ENCODE measurements at places on chromosomes 6 and 20.

DNA sequence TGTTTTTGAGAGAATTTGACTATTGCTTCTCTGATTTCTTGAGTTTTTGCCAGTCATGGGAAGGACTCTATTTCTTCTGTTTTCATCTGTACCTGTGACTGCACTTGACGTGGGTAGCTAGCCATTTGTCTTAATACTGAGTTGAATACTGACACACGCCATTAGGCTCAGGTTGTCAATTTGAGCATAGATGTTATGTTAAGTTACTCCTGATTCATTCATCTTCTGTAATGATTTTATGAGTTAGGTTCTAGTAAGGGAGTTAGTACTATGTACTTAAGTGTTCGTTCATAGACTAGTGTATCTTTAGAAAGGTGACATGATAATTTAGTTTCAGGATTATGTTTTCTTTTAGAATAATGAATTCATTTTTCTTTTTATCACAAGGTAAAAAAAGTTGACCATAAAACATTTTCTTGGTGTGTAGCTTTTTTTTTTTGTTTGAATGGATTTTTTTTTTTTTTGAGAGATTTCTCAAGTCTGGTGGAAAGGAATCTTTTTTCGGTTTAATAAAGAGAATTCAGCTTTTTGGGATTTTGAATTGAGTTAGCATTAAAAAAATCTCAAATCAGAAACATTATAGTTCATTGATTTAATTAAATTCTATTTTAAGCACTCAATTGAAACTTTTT is 1.7 kb downstream of the AFDN start:
- no peak for DNase-seq

GRCh38 chr6:170165085-170165470 is 125.8 kb downstream of the DLL1 start:
- no peak for DNase-seq

DNA sequence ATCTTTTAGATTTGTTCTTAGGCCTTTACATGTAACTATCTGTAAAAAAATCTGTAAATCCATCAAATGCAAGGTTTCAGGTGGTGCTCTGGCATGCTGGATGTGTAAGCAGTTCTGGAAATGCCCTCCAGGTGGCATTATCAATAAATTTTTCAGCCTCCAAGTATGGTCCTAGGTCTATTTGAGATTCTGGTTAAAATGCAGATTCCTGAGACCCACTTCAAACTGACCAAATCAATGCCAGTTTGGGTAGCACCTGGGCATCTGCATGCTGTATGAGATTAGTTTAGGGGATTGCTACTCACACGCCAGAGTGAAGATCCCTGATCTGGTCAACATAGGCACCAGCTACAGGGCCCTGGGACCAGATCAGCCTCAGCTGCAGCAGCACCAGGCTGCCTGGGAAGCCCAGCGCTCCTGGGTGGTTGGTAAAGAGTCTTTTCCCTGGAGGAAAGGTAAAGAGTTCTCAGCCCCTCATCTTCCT is 507.3 kb upstream of the CITED2 start:
- DNase-seq: no peak

GRCh38 chr6:119170447-119171087 is 92.1 kb upstream of the FAM184A start:
- DNase-seq: no peak

DNA sequence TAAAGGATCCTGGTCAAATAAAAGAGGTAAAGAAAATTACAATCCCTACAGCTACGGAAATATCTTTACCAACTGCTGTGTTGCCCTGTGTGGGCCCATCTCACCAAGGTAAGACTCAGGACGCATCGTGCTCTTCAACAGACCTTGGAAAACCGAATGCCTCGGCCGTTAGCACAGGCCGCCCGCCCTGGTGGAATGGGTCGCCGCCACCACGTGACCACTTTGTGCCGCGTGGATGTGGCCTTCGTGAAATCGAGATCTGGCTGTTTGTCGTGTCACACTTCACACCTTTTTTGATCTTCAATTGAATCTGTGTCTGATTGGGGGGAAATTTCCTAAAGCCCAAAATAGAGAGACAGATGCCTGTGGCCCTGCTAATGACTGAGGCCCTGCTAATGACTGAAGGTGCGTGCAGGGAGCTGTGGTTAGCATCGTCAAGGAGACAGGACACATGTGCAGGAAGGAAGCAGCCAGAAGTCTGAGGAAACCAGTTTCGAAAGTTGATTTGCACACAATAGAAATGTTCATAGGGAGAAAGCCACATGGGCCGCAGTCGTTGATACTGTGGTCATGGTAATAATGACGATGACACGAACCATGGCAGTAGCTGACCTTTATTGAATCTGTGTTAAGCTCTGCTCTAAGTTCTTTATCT is 175.7 kb upstream of the SNX9 start:
- no peak for DNase-seq

GRCh38 chr6:134303891-134304290 is 14.0 kb downstream of the SGK1 start:
- no peak for DNase-seq

- DNase-seq: no peak
These were observed 53.2 kb downstream of the IRF4 start for GRCh38 chr6:444653-445275.

GRCh38 chr6:56669041-56669440 is 26.4 kb upstream of the DST start:
- no peak for DNase-seq

DNA sequence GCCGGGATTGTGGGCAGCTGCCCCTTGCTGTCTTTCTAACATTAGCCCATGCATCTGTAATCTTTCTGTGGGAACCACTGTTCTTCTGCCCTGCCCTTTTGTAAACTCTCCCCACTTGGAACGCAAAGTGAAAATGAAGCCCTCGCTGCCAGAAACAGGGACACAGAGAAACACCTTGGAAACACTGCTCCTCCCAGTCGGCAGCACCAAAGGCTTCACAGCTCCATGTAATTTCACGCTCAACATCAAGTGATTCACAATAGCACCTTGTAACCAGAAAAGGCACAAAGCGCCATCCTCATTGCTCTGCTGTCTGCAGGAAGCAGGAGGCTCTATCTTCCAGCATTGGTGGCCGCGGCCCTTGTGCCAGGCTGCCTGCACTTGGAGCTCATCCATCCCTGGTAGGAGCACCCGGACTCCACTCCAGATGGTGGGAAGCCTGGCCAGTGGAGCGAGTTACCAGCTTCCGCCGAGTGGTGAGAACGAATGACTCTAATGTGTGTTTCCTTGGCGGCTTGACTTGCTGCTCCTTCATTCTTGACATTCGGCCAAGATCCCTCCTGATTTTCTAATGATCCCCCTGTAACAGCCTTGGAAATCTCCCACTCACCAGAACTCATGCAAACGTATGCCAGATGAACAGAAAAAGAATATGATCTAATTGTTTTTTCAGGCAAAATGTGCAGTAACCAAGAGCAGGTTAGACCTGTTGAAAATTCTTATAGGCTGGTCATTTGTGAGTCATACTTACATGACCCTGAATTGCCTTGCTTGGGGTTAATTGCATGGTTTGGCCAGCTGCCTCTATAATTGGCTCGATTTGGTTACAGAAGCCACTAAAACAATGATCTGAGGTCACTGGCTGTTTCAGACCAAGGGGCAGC is 169.1 kb upstream of the CDYL start:
- no peak for DNase-seq

DNA sequence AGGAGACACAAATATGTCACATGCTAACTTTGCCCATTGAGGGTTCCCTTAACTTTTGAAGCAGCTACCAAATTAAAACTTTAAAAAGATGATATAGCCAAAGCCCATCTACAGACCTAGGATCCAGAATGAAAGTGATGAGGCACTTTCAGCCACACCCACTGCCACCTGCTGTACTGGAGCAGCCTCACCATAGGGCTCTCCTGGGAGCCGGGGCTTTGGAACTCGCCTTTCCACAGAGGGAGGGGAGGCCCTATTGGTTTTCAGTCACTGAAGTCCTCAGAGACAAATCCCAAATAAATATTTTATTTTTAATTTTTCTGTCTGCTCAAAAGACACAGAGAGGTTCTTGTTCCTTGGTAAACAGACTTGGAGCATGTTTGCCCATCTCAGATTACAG is 238.1 kb upstream of the TAB2 start:
- no peak for DNase-seq

- DNase-seq: no peak
These were observed 13.3 kb upstream of the AKAP7 start for GRCh38 chr6:131122007-131122406.

DNA sequence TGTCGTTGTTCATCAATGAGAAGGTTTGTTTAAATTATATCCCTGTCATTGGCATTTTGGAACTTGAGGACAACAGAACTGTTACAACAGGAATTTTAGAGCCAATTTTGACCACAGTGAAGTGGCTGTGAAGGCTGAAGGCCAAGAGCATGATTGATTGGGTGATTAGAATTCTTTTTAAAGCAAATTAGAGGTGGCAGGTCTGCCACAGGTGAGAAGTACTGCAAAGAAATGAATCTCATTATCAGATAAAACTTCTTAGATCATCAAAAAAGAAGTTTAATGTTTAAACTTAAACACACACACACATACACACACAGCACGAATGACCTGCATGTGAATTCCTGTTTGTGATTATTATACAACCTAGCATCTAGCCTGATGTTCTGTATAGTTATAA is 32.4 kb downstream of the FARS2 start:
- DNase-seq: no peak

GRCh38 chr20:41228858-41229257 is 88.7 kb downstream of the ZHX3 start:
- DNase-seq: no peak

DNA sequence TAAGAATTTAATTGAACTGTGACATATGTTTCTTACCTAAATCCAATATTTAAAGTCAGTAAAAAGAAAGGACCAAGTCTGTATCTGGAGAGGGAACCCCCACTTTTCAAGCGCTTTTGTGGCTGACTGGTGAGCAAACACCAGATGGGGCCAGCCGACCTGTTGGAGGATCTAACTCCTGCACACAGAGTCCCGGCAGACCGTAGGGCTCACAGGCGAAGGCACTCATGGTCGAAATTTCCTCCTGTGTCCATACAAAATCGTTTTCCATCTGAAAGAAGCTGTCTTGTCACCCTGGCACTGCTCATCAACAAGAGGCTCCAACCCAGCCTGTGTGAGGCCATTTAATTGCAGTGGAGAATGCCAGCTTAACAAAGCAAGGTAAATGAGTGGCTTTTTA is 94.0 kb downstream of the SCML4 start:
- DNase-seq: no peak

DNA sequence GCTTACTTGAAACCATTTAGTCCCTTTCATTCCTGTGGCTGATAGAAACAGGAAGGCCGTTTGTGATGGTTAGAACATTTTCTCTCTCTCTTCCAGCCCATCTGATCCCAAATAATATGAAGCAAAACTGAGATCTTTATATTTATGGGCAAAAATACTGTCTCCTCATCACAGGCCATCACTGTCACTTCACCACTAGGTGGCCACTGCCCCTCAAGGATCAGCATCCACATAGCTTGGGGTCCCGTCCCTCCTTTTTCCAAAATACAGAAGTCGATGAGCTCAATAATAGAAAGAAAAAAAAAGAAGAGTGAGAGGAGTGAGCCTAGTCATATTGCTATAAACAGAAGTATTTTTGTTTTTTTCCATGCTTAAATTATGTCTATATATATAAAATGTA is 46.4 kb upstream of the LAMP5 start:
- DNase-seq: no peak
